ENCODE measurements at places on chromosomes 13 and 19.
A peak's percentile ranks its signal among the peaks of the same experiment; 100 is the strongest.

- no peak for DNase-seq
These were observed 15.9 kb upstream of the GAS6 start for GRCh38 chr13:113879494-113880360.

DNA sequence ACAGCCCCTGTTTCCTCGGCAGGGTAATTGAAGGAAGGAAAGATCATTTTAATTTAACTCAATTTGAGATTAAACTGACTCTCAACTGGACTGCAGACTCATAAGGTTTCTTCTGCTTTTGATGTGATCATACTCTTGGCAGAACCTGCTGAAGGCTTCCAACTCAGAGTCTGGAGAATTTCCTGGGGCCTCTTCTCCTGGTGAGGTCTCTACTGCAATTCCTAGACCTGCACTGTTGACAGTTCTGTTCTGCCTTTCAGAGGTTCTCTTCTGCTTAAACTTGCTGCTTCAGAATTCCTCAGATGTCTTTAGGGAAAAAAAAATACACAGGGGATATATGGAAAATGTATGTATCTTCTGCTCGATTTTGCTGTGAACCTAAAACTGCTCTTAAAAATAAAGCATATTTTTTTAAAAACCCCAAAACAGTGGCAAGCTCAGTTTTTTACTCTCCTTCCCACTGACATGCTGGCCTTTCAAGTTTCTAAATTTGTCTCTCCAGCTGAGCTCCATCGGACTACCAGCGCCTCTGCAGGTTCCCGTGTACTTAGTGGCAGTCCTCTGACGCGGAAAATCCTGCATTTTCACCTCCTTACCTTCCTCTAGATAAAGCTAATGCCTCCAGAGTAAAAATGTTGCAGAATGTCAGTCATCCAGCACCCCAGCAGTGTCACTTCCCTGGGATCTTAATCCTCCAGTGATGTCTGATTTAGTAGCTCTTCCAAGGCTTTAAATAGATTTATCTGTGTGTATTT is 733.5 kb upstream of the SGCG start:
- no peak for DNase-seq

GRCh38 chr13:29943686-29944085 is 93.3 kb upstream of the UBL3 start:
- DNase-seq, result no peak

- peak; percentile 78 for DNase-seq
These were observed at the start of gene WASF3 for GRCh38 chr13:26557393-26558073. WASF3 (plus strand) TSS chr13:26557683; CDS start chr13:26642271, 84,588 bp downstream.

GRCh38 chr13:27308941-27309340 is 38.3 kb downstream of the RASL11A start:
- no peak for DNase-seq

- peak; percentile 9 for DNase-seq
These were observed 107.5 kb downstream of the PCDH17 start for GRCh38 chr13:57739089-57739488.

DNA sequence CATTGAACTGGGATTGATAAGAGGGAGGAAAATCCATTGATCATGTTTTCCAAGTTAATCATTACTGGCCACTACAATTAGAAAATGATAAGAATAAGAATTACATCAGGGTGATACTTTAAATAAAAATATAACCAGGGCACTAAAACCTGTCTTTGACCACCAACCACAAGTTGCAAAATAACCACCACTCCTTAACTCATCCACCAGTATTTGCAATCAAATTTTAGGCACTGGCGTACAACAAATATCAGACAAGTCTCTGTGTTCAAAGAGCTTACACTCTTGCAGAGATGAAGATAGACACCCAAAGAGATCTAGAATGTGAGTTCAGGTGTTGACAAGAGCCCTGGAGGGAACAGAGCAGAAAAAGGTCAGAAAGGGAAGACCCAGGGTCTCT is 514 bp downstream of the CEACAM3 start:
- no peak for DNase-seq

- DNase-seq, result no peak
These were observed 7.3 kb downstream of the PIAS4 start for GRCh38 chr19:4014541-4015491.

- no peak for DNase-seq
These were observed 204.3 kb upstream of the IPO5 start for GRCh38 chr13:97749174-97749573.

GRCh38 chr19:33704271-33704670 is 82.5 kb downstream of the CHST8 start:
- DNase-seq, result no peak

GRCh38 chr19:12090807-12091206 is 26.3 kb downstream of the ZNF844 start:
- no peak for DNase-seq

DNA sequence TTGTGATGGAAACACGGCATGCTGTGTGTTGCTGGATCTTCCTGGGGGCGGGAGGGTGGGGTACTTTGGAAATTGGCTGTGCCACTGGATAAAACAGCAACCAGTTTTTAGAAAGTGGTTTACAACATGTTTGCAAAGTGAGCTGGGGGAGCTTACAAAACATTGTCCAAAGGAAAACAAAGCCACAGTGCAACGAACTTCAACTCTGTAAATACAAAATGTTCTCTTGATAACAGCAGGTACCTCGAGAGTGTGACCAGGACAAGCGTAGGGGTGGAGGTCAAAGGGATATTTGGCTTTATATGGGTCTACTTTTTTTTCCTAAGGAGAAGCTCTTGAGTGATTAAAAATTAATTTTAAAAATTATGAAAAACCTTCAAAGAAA is 2.5 kb downstream of the IGSF23 start:
- DNase-seq, result no peak

DNA sequence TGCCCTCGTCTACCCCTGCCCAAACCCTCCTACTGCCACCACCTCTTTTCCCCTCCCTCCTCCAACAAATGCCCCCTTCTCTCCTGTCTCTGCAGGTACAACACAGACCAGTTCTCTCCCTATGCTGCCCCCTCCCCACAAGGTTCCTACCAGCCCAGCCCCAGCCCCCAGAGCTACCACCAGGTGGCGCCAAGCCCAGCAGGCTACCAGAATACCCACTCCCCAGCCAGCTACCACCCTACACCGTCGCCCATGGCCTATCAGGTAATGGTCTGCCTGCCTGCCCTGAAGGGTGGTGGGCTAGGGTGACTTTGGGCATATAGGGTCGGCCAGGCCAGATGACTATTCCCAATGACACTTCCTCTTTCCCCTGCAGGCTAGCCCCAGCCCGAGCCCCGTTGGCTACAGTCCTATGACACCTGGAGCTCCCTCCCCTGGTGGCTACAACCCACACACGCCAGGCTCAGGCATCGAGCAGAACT is 6.5 kb upstream of the TIMM50 start:
- DNase-seq, result peak; percentile 16

DNA sequence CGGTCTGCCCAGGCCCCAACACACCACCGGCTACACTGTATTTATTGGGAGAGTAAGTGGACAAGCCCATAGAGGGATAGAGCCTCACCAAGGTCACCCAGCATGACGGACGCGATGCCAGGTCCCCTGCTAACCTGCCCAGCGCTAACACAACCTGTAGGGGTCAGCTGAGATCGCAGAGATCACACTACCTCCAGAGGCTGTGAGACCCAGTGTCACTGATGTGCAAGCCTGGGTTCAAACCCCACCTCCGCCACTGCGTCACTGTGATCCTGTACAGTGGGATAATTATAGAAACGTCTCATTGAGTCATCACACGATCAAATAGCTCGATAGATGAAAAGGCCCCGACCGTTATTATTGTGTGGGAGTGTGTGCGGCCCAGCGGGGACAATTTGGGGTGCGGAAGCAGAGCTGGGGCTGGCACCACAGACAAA is 10.6 kb upstream of the TLE2 start:
- no peak for DNase-seq

DNA sequence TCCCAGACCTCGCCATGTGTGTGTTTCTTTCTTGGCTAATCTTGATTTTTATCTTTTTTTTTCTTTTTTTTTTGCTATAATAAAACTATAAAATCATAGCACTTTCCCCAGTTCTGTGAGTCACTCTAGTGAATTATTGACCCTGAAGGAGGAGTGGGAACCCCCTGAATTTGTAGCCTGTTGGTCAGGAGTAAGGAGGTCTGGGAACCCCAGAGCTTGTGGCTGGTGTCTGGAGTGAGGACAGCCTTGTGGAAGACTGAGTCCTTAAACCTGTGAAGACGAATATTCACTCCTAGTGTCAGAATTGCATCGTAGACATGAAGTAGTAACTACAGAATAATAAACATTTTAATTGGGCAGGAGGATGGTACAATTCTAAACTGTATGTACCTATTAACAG is 7.4 kb downstream of the EID2B start:
- no peak for DNase-seq

GRCh38 chr13:24663586-24663985 is 16.6 kb upstream of the ATP12A start:
- DNase-seq, result no peak

DNA sequence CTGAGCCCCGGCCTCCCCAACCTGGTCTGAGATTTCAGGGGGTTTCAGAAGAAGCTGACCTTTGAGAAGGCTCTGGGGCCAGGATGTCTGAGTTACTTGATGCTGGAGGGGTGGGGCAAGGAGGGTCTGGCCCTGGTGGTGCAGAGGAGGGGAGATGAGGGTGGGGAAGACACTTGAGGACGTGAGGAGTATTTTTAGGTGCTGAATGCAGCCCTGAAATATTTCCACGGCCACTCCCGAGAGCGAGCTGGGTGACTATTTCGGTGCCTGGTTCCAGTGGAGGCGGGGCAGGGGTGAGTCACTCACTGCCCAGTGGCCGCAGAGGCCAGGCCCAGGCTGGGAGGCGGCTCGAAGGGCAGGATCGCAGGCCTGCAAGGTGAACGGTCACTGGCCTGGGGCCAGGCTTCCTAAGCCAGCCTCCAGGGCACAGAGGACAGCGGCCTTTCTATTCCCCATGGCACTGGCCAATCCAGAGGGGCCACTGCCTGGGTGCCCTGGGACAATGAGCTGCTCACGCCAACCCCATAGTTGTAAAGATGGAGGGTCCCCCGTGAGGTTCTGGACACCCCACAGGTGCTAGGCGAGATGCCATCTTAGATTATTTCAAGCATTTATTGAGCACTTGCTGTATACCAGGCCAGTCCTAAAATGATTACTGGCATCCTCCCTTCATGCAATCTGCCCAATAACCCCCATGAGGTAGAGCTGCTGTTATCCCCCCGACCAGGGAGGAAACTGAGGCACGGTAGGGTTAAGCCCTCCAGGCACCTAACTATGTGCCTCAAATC is 19.7 kb upstream of the JUND start:
- no peak for DNase-seq

GRCh38 chr13:67588607-67589006 is 358.5 kb upstream of the PCDH9 start:
- DNase-seq, result no peak

DNA sequence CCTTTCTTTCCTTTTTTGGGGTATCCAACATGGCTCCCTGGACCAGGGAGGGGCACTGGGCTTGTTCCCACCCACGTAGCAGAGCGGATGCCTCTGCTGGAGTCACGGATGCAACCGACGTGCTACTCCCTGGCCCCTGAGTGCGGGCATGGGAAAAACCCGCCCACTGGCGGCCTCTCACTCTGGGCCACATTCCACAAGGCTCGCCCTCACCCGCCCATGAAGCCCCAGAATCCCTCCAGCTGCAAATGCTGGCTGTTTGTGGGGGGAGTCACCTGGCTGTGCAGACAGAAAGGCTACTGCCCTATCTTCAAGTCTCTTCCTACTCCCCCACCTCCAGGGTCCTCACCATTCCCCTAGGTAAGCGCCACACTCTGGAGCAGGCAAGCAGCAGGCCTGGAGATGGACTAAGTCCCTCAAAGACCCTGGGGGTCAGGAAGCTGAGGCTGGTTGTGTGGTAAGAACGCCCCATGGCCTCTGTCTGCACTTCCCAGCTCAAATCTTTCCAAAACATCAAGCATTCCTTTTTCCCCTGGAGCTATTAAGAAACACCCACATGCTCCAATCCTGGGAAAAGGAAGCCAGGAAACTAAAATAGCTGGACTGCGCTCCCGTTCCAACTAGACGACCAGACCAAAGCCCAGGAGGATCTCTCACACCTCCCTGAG is 17.9 kb upstream of the EPHX3 start:
- DNase-seq, result no peak

GRCh38 chr19:16998635-16999194 is 27.9 kb downstream of the CPAMD8 start:
- no peak for DNase-seq

DNA sequence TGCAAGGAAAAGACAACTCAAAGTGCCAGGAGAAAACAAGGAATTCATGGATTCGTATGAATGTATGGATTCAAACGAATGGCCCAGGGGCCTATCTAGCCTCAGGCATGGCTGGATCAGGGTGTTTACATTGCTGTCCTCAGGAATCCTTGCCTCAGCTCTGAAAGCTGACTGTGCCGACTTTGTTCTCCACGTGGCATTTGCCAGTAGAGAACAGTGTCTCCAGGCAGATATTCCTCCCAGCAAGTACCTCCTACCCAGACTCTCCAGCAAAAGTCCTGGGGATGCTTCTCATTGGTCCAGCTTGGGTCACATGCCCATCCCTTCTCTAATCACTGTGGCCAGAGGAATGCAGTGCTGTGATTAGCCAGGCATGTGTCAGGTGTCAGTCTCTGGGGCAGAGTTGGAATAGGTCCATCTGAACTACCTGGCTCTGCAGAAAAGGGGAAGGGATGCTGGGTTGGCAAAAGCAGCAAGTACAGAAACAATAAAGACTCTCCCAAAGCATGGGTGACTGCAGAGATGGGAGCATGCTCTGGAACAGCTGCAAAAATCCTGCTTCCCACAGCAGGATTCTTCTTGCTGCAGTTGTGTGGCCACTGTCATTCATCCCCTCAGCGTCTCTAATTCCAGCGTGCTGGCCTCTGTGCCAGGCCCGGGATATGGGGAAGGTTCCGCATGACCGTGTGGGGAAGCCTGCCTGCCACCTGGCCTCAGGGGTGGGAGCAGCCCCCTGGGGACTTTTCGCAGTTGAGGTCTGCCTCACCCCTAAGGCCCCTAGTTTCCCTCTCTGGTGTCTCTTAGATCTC is 30.0 kb downstream of the CCNE1 start:
- no peak for DNase-seq

DNA sequence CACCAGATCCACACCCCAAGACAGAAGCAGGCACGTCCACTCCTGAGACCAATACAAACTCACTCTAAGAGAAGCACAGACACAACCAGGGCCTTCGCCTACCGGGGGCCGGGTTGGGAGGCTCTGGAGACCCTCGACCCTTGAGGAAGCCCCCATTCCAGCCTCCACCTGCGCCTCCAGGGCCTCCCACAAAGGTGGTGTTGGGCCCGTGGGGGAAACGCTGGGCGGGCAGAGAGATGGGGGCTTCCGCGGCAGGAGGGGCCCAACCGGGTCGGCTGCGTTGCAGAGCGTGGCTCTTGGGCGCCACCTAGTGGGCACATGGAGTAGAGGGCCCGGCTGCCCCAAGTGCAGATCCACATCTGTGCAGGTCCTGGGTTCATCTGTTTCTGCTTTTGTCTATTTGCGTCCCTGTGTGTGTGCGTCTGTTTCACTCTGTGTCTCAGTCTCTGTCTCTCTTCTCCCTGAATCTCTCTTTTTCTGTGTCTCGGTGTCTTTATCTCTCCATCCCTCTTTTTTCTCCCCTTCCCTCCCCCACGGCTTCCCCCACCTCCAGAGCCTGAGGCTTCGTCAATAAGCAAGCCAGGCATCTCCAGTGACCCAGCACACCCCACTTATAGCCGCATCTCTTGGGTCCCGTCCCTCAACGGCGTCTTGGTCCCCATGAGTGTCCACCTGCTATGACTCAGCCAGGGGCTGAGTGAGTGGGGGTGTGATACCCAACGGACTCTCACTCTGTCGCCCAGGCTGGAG is 10.5 kb upstream of the TINCR start:
- peak; percentile 50 for DNase-seq

- DNase-seq, result peak; percentile 50
These were observed 25.7 kb downstream of the CHAMP1 start for GRCh38 chr13:114339857-114340534.

GRCh38 chr19:35755550-35756376 is 1.1 kb downstream of the HSPB6 start:
- no peak for DNase-seq

GRCh38 chr19:16851031-16851712 is 22.0 kb downstream of the SIN3B start:
- no peak for DNase-seq

All from NCI-H2029 (cell line).